K562 (cell line): ENCODE measurements at places on chromosomes 13 and 19. TPM values are rescaled to one million over a fixed set of nuclear protein-coding genes. Genes with fewer than 3 reads are reported as not detected.

Gene SLC25A30
- polyA plus RNA-seq, result 5.8 and 8.9 TPM in 2 replicates

Gene ALOX5AP
- not detected in 2 replicates for polyA plus RNA-seq

Gene RUBCNL
- 0.18 TPM in 1 of 2 replicates, not detected in the other for polyA plus RNA-seq

Gene FPR3
- 0.24 and 0.25 TPM in 2 replicates for polyA plus RNA-seq

Gene SELENOV
- polyA plus RNA-seq, result 0.05 TPM in 1 of 2 replicates, not detected in the other

Gene ZNF100
- polyA plus RNA-seq, result 9.3 and 10.2 TPM in 2 replicates

Gene ZNF135
- not detected in 2 replicates for polyA plus RNA-seq

Gene ASPDH
- polyA plus RNA-seq, result not detected in 2 replicates

Gene ZNF134
- 6.5 and 7.0 TPM in 2 replicates for polyA plus RNA-seq

Gene BRCA2
- polyA plus RNA-seq, result 4.1 and 9.4 TPM in 2 replicates

Gene DNAJC15
- polyA plus RNA-seq, result 0.99 and 1.1 TPM in 2 replicates

Gene VSTM2B
- not detected in 2 replicates for polyA plus RNA-seq

Gene ISOC2
- 172 and 196 TPM in 2 replicates for polyA plus RNA-seq

Gene DGKH
- polyA plus RNA-seq, result 1.5 and 1.6 TPM in 2 replicates

Gene SPRED3
- polyA plus RNA-seq, result 0.63 and 1.3 TPM in 2 replicates

Gene SOX1
- not detected in 2 replicates for polyA plus RNA-seq

Gene ZDHHC20
- polyA plus RNA-seq, result 9.8 and 10.3 TPM in 2 replicates

Gene ADGRE2
- 14.9 and 19.2 TPM in 2 replicates for polyA plus RNA-seq

Gene DYRK1B
- 1.4 and 2.0 TPM in 2 replicates for polyA plus RNA-seq

Gene ZNF723
- polyA plus RNA-seq, result 0.04 TPM in 1 of 2 replicates, not detected in the other

Gene PLK5
- 0.07 and 0.27 TPM in 2 replicates for polyA plus RNA-seq

Gene MRPS12
- 143 and 177 TPM in 2 replicates for polyA plus RNA-seq

Gene KLK4
- not detected in 2 replicates for polyA plus RNA-seq

Gene ZFP28
- not detected in 2 replicates for polyA plus RNA-seq

Gene UBXN6
- polyA plus RNA-seq, result 59.4 and 59.7 TPM in 2 replicates

Gene ZNF563
- polyA plus RNA-seq, result 1.00 and 2.9 TPM in 2 replicates

Gene FFAR2
- not detected in 2 replicates for polyA plus RNA-seq

Gene ZNF20
- 1.7 and 2.7 TPM in 2 replicates for polyA plus RNA-seq

Gene CEACAM19
- polyA plus RNA-seq, result 0.50 TPM in 1 of 2 replicates, not detected in the other

Gene BEST2
- polyA plus RNA-seq, result not detected in 2 replicates

Gene PNMA8A
- 13.2 and 16.7 TPM in 2 replicates for polyA plus RNA-seq

Gene OR7C1
- polyA plus RNA-seq, result 0.01 TPM in 1 of 2 replicates, not detected in the other

Gene FCHO1
- 26.6 and 28.7 TPM in 2 replicates for polyA plus RNA-seq

Gene CBY2
- polyA plus RNA-seq, result not detected in 2 replicates

Gene ZNF536
- not detected in 2 replicates for polyA plus RNA-seq

Gene PDX1
- not detected in 2 replicates for polyA plus RNA-seq

Gene SIGLECL1
- not detected in 2 replicates for polyA plus RNA-seq

Gene CCNE1
- polyA plus RNA-seq, result 32.5 and 38.1 TPM in 2 replicates

Gene SSC5D
- polyA plus RNA-seq, result 0.08 and 0.09 TPM in 2 replicates

Gene STOML3
- polyA plus RNA-seq, result not detected in 2 replicates
